NCI-H345 (cell line): ENCODE measurements at places on chromosomes 16 and 17.

DNA sequence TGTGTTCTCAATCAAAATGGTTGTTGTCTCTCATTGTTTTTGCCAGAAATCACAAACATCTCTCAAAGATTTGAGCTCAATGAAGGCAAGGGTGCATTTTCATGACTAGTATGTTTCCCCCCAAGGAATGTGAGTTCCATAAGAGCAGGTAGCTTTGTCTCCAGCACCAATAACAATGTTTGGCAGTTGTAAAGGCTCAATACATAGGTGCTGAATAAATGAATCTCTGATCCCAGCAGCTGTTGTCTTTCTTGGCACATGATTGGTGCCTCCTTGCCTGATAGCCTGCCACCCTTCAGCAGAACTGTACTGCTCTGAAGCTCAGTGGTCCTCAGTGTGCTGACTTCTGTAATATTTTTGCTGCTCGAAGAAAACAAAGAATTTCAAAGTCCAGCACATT lies 103.1 kb upstream of the CDH11 start:
- DNase-seq: no peak

GRCh38 chr16:17471719-17472461 lies 1.1 kb upstream of the XYLT1 start:
- DNase-seq: no peak

GRCh38 chr16:76653390-76654026 lies 376.3 kb downstream of the CNTNAP4 start:
- peak; percentile 15 for DNase-seq

DNA sequence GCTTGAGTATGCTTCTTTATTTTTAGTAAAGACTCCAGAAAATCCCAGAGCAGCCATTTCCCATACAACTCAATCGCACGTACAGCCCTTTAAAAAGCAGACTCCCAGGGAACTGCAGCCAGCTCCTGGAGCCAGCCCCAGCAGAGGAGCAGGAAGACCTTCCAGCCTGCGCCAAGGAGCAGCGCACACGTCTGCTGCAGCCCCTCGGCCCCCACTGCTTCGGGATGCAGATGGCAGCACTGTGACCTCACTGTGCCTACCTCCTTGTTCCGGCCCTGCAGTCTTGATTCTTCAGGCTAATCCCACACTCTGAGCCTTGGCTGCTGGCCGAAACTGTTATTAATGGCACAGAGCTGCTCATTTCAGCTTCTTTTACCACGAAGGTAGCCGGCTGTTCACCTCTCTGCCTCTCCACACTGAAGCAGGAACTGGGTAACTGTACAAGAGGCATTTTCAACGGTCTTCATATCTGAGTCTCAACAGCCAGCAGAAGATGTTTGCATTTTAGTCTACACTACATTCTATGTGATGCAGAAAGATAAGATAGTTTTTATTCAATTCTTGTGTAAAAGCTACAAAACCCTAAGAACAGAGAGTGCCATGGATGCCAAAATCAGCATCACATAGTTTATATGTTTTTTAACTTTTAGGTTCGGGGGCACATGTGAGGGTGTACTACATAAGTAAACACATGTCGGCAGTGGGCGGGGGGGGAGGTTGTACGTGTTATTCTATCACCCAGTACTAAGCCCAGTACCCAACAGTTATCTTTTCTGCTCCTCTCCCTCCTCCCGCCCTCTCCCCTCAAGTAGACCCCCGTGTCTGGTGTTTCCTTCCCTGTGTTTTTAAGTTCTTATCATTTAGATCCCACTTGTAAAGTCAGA lies 130.9 kb downstream of the ANKRD11 start:
- DNase-seq: no peak

DNA sequence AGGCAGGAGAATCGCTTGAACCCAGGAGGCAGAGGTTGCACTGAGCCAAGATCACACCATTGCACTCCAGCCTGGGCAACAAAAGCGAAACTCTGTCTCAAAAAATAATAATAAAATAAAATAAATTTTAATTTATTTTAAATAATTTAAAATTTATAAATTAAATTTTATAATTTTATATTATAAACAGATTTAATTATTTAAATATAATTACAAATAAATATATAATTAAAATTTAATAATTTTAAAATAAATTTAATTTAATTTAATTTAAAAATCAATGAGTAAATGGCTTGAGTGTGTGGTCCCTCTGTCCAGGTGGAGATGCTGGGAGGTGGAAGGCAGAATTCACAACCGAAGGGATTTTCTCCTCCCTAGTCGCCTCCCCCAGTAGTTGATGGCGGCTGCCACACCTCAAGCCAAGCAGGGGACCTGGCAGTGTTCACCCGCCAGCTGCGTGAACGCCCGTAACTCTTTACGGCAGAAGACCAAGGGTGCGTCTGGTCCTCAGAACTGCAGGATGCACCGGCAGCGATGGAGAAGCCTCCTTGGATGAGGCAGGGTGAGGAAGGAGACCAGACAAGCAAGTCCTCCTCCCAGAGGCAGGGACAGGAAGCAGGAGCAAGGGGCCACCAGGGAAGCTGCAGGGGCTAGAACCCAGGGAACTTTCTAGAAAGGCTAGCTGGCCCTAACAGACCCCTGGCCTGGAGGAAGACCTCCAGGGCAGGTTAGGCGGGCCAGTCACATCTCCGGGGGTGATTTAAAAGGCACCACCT lies 22.9 kb upstream of the KRT17 start:
- DNase-seq: no peak

GRCh38 chr17:7112510-7113108 lies 2.0 kb downstream of the ASGR2 start:
- DNase-seq: no peak

GRCh38 chr17:16939606-16940115 lies 32.3 kb downstream of the TNFRSF13B start:
- DNase-seq: no peak

- DNase-seq: no peak
Observed at GRCh38 chr16:25052151-25052511, 37.0 kb upstream of the ARHGAP17 start.

DNA sequence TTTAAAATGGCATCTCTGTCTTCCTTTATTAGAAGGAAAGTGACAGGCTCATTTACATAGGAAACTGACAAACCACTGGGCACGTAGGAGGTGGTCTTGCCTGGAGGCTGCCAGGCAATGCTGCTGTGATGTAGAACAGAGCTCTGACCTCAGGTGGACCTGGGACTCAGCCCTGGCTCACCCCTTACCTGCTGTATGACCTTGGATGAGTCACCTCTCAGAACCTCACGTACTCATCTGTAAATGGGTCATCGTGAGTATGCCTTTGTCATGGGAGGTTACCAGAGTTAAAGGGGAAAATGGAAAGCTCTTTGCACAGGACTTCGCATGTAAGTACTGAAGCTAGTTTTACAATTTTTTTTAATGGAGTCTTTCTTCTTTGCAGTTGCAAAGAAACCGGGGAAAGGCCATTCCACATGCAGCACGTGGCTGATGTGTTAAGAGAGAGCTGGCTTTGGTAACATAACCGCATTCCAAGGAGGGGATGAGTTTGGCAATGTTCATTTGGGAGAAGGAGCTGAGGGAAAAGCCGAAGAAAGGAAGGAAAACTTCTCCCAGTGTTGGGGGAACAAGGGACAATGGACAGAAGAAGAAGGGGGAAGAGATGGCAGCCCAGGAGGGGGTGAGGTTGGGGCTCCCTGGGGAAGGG lies 37.4 kb upstream of the LONP2 start:
- no peak for DNase-seq

- no peak for DNase-seq
Observed at GRCh38 chr16:694863-695354, 4.7 kb upstream of the WDR24 start.

DNA sequence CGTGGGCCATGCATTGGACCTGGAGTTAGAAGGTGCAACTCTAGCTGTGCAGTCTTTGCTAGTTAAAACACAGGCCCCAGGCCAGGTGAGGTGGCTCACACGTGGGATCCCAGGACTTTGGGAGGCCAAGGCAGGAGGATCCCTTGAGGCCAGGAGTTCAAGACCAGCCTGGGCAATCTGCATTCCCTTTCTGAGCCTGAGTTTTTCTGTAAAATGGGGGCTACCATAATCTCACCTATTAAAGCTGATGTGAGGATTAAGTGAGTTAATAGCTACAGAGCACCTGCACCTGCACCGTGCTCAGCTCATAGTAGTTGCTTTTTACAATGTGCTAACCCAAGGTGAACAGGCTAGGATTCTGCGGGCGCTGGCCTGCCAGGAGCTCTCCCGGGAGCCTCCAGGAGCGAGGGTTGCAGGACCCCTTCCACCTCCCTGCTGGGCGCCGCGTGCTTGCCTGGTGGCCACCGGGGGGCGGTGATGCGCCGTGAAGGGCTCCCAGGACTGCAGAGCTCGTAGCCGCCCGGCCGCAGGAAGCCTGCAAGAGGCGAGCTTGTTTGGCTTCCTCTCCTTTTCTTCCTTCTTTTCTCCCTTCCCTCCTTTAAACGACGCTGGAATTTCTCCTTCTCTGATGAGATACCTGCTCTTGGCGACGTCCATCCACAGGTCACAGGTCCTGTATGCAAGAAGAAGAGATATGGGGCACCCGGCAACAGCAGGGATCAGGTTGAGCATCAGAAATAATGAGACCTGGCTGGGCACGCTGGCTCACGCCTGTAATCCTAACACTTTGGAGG lies 51.3 kb downstream of the ZFP90 start:
- DNase-seq: no peak

GRCh38 chr16:9039210-9039609 lies 52.2 kb upstream of the HAPSTR1 start:
- no peak for DNase-seq

DNA sequence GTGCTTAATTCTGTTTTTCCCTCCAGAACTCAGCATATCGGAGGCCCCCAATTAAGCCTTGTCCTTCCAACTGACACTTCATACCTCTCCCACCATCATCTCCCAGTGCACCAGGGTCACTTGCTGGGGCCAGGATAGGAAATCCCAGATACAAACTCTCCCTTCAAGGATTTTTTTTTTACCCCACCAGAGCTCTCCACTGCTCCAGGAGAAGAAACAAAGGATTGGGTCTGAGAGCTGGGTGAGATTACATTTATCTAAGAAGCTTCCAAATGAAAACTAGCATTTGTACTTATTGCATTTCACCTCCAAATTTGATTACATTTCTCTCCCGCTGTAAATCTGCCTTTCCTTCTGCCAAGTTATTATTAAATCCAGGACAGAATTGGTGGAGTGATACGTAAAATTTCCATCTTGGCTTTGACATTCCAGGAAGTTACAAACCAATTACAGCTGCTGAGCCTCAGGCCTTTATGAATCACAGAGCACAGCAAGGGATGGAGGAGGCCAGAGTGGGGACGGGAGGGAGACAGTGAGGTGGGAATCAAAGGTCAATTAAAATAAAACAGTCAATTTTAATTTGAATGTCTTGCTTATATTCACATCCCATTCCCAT lies 123.5 kb downstream of the USP31 start:
- DNase-seq: no peak

GRCh38 chr17:43830510-43831140 lies 2.3 kb downstream of the MPP3 start:
- DNase-seq: no peak

- DNase-seq: no peak
Observed at GRCh38 chr17:9557857-9558256, 17.8 kb downstream of the STX8 start.

DNA sequence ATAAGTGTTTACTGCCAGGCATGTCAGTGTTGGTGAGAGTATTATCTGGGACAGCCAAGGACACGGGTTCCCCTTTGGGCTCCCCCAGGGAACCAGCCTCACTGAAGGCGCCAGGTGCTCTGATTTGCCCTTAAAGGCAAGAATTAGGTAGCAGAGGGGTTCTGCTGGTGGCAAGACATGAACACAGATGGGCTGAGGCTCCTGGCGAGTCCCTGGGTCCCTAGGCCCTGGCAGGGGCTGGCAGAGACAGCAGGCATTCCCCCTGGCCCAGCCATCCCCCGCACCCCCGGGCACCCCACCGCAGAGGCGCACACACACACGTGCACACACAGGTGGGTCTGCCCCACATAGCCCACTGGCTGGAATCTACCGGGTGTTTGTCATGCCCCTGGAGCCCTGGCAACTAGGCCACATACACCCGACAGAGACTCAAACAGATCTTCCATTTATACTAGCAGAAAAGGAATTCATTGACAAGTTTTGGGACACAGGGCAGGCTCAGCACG lies 153.3 kb downstream of the C16orf78 start:
- no peak for DNase-seq

GRCh38 chr17:80147035-80147822 lies at the start of gene EIF4A3:
TSS of gene EIF4A3 (minus strand) at chr17:80147128. CDS start at chr17:80146961, 167 bp downstream.
- peak; percentile 100 for DNase-seq

DNA sequence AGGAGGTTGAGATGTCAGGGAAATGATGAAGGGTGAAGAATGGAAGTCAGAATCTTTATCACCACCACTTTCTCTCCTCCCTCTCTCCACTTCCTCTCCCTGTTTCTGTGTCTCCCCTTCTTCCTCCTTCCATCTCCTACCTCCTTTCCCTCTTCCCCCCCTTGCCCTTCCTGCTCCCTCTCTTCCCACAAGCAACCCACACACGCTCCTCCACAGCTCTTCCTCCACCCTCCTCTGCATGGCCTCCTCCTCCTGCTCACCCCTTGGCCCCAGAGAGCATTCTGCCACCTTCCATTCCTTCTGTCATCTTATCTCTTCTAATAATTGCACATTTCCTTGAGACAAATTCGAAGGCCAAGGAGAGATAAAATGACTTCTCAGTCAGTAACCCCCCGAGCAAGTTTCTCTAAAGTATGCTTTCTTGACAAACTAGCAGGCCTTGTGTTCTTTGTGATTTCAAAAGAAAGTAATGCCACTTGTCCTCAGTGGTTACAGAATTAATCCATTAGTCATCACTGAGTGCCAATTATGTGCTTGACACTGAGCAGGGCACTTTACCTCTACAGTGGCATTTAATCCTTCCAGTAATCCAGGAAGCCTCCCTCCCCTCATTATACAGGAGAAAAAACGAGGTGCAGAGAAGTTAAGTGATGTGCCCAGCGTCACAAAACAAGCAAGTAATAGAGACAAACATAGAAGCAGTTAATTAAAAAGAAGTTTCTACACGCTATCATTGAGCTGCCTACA lies 72.3 kb upstream of the CCL1 start:
- no peak for DNase-seq

- DNase-seq: no peak
Observed at GRCh38 chr16:73049091-73049490, 1.2 kb upstream of the ZFHX3 start.

GRCh38 chr16:55834049-55834448 lies 1.2 kb upstream of the CES1 start:
- no peak for DNase-seq

- no peak for DNase-seq
Observed at GRCh38 chr16:50146479-50147435, 6.3 kb upstream of the TENT4B start.

GRCh38 chr17:7119314-7119713 lies 4.7 kb upstream of the ASGR2 start:
- no peak for DNase-seq

- no peak for DNase-seq
Observed at GRCh38 chr17:75315541-75316243, 26.5 kb upstream of the SLC25A19 start.
